Naive thymus-derived CD8-positive, alpha-beta T cell (primary cell): ENCODE measurements at places on chromosomes 7 and 10. TPM values are rescaled to one million over a fixed set of nuclear protein-coding genes. Genes with fewer than 3 reads are reported as not detected.

DNA sequence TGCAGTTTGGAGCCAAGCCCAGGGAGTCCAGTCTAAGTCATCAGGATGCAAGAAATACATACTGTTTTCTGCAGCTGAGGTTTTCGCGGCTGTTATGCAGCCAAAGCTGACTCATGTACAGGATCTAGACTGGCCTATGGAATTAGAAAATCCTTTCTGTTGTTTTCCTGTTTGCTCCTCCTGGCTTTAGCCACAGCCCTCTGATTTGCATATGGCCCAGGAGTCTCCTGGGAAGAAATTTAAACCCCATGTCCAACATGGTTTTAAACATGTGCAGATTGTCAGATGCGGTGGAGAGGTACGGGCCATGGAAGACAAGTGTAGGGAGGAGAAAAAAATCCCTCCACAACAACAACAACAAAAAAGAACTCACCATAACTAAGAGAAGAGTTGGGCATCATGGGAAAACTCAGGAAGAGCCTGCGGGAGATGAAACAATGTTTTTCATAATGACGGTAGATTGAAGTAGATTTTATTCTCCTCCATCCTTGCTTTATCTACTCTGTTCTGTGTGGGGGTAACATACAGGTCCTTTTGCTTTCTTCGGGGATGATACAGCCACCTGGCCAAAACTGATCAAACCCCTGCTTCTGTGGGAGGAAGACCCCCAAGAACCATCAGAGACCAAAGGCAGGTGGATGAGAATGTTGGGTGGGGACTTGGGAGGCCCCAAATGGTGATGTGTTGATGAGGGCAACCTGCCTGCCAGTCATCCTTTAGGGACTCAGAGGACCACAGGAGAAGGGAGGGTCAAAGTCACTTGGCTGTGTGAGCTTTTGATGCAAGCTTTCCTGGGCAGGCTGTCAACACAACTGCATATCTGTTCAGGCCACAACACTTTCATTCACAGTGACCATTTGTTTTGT, 29.8 kb upstream of the GNA12 start:
- H3K36me3 ChIP-seq: no peaks in the 10 kb centered on the region
- DNase-seq: no peak
- no peak overlapping the region for H3K27ac ChIP-seq
- H3K27me3 ChIP-seq: no peaks in the 10 kb centered on the region
- H3K4me1 ChIP-seq: peaks cover 42% of the 10 kb centered on the region

- no peaks in the 10 kb centered on the region for H3K27me3 ChIP-seq
- peaks cover 15% of the 10 kb centered on the region for H3K36me3 ChIP-seq
- no peak overlapping the region for H3K4me3 ChIP-seq
- no peak for DNase-seq
- no peak overlapping the region for H3K27ac ChIP-seq
- H3K4me1 ChIP-seq: peaks cover 2% of the 10 kb centered on the region
Measured at GRCh38 chr7:154656618-154657017, 346.3 kb downstream of the PAXIP1 start.

DNA sequence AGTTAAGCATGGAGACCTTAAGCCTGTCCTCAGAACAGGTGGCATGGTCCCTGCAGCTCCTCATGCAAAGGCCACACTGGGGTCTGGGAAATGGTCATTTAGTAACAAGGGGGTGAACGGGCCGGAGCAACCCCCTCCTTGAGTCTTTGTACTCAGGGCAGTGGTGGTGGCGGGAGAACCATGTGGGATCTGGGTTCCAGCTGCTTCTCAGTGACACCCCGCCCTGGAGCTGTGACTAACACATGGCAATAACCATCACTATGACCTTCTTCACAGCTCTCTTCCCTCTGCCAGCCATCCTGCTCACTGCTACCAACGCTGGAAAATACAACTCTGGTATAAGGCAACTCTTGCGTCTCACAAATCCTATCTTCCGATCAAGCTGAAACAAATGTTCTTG, 203.4 kb upstream of the FRMD4A start:
- peaks cover 49% of the 10 kb centered on the region for H3K4me1 ChIP-seq
- H3K36me3 ChIP-seq: peaks cover 11% of the 10 kb centered on the region
- H3K27me3 ChIP-seq: no peaks in the 10 kb centered on the region
- peak overlapping the region; percentile 28 for H3K4me3 ChIP-seq
- peak overlapping the region; percentile 91 for H3K27ac ChIP-seq

DNA sequence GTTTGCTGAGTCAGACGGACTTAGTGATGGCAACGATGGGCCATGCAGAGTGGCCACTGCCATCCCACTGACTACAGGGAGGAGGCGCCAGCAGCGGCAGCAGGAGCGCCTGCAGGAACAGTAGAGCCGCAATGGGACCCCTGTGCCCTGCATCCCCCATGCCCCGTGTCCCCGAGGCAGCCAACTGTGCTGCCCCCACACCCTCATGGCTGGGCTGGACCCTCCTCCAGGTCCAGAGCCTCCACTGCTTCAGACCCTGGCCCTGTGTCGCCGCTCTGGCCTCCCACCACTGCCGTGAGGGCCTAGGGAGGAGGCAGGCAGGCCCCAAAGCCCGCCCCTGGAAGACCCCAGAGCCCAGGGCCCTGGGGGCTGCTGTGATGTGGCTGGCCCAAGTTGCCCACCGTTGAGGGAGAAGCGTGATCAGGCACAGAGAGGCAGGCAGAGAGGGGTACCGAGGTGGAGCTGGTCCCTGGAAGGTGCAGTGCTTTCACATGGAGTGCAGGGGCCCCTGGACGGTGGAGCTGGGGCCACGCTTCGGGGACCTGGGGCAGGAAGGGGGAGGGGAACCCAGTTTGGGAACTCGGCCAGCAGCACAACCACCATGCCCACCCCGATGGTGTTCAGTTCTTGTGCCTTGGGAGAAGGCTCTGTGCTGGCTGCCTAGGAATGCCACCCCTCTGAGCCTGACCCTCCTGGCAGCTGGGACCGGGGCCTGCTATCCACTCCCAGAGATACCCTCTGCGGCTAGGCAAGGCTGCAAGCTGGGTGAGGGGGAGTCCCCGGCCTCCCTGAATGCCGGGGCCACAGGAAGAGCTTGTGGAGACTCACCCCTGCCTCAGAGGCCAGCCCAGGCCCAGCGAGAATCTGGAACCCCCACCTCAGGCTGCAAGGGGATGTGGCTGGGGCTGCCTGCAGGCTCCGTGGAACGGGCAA, 32.6 kb downstream of the DKK1 start:
- H3K4me3 ChIP-seq: no peak overlapping the region
- no peaks in the 10 kb centered on the region for H3K27me3 ChIP-seq
- H3K4me1 ChIP-seq: no peaks in the 10 kb centered on the region

DNA sequence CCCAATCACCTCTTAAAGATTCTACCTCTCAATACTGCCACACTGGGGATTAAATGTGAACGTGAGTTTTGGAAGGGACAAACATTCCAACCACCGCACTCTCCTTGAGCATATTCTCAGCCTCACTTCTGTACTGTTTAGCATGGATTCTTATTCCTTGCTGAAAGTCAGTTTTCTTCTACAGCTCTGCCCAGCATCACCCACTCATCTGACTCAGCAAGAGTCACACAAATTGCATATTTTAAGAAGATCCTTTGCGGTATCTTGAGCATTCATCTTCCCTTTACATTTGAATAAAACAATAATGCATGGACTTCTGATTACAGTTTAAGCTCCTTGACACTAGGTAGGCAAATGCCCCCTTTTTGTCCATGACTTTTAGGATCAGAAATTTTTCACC, 251.6 kb upstream of the MKLN1 start:
- H3K27ac ChIP-seq: no peak overlapping the region
- H3K36me3 ChIP-seq: peaks cover 39% of the 10 kb centered on the region

DNA sequence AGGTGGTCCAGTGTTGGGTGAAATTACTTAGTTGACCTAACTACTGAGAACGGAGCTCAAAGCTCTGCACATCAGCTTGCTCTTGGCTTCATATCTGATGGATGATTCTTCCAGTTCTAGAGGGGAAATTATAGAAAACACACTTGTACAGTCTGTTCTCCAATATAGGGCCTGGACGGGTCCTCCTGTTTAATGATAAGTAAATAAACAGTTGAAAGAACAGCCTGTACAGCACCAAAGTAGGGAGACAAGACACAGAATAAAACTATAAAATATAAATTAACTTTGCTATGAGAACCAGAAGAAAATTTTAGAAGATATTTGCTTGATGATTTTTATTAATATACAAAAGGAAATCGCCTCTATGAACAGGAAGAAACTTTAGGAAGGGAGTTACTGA, 271.7 kb downstream of the STK31 start:
- H3K27me3 ChIP-seq: peaks cover 37% of the 10 kb centered on the region
- H3K4me3 ChIP-seq: no peak overlapping the region
- H3K36me3 ChIP-seq: no peaks in the 10 kb centered on the region
- no peaks in the 10 kb centered on the region for H3K4me1 ChIP-seq
- DNase-seq: no peak

DNA sequence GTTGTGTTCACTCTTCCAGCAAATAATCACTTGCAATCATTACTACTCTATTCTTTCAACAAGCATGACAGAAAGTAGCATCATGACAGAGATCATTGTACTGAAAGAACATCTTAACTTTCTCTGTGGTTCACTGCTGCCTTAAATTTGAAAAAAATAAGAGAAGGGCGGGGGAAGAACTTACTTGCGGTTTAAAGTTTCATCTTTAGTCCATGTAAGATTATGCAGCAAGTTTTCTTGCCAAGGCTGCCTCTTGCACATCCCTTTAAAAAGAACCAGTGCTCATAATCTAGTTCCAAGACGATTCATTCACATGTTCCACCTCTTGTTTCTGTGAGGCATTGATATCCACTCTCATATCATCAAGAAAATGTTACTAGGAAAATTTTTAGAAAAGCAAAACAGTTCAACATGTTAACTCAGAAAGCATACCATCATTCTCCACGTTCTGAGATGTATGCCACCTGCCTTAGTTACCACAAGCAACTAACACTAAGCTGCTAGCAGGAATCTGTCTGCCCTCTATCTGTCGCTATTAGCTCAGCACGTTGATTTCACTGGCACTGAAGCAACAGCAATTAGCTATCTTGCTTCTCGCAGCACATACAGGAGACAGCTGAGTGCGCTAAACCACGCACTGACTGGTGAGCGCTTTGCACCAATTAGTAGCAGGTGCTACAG, at the start of gene PCDH15:
PCDH15 (minus strand) TSS at position 491 of the 681 bp plus-strand sequence. CDS start 136,969 bp downstream, outside the sequence.
- H3K27ac ChIP-seq: no peak within 1 kb of the TSS
- H3K4me1 ChIP-seq: no peaks in the 10 kb centered on the region
- DNase-seq: no peak
- no peaks in the 10 kb centered on the region for H3K36me3 ChIP-seq
- H3K4me3 ChIP-seq: no peak within 1 kb of the TSS

DNA sequence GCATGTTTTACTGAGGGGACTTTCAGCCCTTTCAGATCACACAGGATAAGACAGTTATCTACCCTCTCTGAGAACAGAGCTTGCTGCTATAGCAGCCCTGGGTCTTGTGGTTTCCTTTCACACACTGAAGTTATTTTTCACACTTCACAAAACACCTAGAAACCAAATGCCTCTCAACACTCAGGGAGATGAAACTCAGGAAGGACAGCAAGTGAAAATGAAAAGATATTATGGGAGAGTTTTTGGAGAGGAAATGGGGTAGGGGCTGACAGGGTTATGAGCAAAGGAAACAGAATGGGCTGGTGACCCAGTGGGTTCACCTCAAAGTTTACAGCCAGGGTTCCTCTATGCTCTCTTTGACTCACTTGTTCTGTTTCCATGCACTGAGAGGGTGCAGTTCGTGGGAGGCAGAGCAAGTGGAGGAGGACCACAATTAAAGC, 17.0 kb upstream of the GIMAP2 start:
- H3K4me3 ChIP-seq: peak overlapping the region; percentile 60
- H3K4me1 ChIP-seq: peaks cover 88% of the 10 kb centered on the region
- peak overlapping the region; percentile 94 for H3K27ac ChIP-seq
- no peaks in the 10 kb centered on the region for H3K27me3 ChIP-seq
- DNase-seq: peak; percentile 71

DNA sequence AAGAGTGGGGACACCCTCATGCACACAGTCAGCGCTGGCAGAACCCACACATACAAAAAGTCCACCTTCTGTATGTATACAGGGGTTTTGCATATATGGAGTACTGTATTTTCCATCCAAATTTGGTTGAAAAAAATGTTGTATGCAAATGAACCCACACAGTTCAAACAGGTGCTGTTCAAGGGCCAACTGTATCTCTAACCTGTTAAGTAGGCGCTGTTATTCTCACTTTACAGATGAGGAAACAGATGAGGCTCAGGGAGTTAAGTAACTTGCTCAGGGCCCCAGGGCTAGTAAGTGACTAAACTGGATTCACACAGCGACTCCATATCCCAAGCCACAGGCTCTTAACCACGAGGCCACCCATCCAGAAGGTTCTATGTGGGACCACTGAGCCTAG, 69.9 kb downstream of the C10orf105 start:
- H3K27me3 ChIP-seq: no peaks in the 10 kb centered on the region
- H3K36me3 ChIP-seq: no peaks in the 10 kb centered on the region
- no peak overlapping the region for H3K4me3 ChIP-seq
- no peaks in the 10 kb centered on the region for H3K4me1 ChIP-seq
- no peak for DNase-seq
- H3K27ac ChIP-seq: no peak overlapping the region

- peaks cover 75% of the 10 kb centered on the region for H3K4me1 ChIP-seq
- no peaks in the 10 kb centered on the region for H3K27me3 ChIP-seq
- no peak overlapping the region for H3K27ac ChIP-seq
- H3K36me3 ChIP-seq: peaks cover 20% of the 10 kb centered on the region
Measured at GRCh38 chr7:158803367-158803969, 25.8 kb downstream of the ESYT2 start.

DNA sequence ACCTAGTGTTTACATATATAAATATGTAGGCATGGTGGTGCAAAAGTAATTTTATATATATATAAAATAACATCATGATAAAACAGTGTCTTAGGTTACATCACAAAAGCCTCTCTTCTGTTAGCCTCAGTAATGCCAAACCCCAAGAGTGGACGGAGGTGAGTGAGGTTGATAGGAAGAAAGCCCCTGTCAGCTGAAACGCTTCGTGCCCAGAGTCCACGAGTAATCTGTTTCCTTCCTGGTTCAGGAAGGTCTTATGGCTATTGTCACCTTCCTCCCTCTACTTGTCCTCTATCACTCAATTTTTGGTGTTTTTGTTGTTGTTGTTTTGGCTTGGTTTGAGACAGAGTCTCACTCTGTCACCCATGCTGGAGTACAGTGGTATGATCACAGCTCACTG, 41.5 kb downstream of the THNSL1 start:
- no peak for DNase-seq
- no peaks in the 10 kb centered on the region for H3K27me3 ChIP-seq
- H3K36me3 ChIP-seq: no peaks in the 10 kb centered on the region
- no peak overlapping the region for H3K4me3 ChIP-seq

Gene TMEM229A
- not detected for total RNA-seq

Gene ASAH2
- total RNA-seq: 6.7 TPM

Gene PILRA
- total RNA-seq: 8.6 TPM

Gene KAZALD1
- not detected for total RNA-seq

Gene NODAL
- total RNA-seq: not detected

Gene TMEM213
- not detected for total RNA-seq

Gene AFAP1L2
- total RNA-seq: 1.3 TPM

Gene HOXA11
- total RNA-seq: not detected

Gene CDC14C
- not detected for total RNA-seq
